NCI-H446 treated with DMSO at 0.1 percent for 48 hours (cell line): ENCODE measurements at places on chromosomes 3 and 15.

- DNase-seq, result no peak
Measured at GRCh38 chr3:106707347-106707746, 669.9 kb upstream of the CCDC54 start.

DNA sequence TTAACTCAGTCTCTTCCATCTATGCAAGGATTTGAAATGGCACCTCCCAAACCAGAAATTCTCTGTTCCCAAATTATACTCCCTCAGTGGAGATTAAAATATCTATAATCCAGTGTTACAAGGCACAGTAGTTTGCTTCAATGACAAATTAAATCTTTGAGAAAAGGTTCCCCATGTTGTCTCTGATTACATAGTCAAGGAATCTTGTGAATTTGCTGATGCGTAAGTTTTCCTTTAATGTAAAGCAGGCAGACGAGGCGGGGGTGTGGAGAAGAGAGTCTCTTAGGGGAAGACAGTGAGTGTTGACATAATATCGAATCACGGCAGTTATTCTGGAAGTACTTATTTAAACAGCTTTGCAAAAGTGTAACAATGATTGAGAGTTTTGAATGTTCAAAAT lies 236.4 kb upstream of the RARB start:
- no peak for DNase-seq

DNA sequence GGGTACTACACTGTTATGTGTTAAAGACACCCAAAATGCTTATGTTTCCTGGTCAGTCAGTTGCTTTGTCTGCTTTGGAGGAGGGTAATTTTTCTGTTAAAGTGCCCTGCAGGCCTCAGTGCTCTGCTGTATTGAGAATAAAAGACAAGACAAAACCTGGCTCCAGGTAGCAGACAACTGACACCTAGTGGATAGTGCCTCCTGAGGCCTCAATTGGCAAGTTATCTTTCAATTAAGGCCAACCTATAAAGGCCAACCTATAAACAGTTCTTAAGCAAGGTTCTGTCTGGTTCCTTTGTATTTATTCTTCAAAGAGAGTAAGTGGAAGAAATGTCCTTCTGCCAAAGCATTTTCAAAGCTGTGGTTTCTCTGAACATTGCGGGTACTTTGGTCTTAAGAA lies 773.8 kb downstream of the MECOM start:
- DNase-seq, result no peak

- no peak for DNase-seq
Measured at GRCh38 chr3:5160940-5161858, 26.3 kb upstream of the EDEM1 start.

GRCh38 chr3:64922213-64922612 lies 234.4 kb upstream of the ADAMTS9 start:
- DNase-seq, result no peak

DNA sequence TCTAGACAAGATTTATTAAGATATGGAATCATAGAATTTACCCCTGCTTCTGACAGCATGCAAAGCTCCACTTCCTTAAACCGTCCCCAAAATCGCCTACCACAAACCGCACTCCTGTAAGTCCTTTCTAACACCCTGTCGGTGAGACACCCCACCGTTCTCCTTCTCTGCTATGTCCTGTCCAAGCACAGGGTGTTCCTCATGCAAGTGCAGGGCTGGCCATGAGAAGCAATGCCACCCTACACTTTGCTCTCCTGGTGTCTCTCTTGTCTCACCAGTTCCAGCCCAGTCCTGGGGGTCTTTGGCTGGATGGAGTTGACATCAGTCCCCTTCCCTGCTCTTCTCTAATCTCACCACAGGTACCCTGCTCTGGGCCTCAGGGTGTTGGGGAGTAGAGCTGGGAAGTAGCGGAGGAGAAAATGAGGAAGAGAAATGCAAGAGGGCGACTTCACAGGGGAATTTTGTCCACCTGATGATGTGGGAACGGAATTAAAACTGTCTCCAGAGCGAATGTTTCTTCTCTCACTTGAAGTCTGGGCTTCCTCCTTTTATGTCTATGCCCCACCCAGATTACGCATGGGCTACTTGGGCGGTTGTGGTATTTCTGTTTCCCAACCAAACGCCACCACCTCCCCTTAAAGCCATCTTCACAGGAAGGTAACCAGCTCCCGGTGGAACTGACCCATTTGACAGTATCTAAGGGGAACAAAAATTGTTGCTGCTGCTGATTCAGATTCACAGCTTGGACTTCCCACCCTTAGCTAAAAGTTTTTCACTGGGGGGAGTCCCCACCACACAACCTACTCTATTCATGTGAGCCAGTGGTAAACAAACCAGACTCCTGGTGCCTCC lies 49.9 kb downstream of the CASR start:
- no peak for DNase-seq

- DNase-seq, result no peak
Measured at GRCh38 chr15:67104510-67104909, 39.1 kb downstream of the SMAD3 start.

GRCh38 chr3:146589899-146590508 lies 15.1 kb downstream of the PLSCR5 start:
- no peak for DNase-seq

- no peak for DNase-seq
Measured at GRCh38 chr3:51400166-51400565, 9.1 kb downstream of the RBM15B start.

DNA sequence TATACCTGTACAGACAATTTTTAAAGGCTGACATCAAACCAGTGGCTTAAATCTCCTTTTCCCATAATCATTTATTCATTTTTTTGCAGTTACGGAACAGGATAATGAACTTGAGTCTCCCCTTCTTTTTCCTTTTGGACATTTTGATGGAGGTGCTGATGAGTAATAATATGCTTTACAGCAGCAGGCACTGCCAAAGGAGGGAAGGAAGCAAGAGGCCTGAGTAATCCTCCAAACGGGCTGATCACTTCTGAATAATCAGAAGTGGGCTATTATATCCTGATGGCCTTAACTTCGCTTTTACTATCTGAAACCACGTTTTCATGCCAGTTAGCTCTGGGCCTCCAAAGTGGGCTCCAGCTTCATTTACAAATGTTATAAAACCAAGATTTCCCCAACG lies 527.2 kb downstream of the FOXP1 start:
- no peak for DNase-seq

DNA sequence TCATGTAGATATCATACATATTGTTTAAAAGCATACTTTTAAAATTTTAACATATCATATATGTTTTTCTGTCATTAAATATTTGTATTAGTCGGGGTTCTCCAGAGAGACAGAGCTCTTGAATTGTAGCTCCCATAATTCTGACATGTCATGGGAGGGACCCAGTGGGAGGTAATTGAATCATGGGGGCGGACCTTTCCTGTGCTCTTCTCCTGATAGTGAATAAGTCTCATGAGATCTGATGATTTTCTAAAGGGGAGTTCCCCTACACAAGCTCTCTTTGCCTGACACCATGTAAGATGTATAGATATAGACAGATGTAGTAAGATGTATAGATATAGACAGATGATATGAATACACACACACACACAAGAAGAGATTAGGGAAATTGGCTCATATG lies 161.2 kb upstream of the ABI3BP start:
- DNase-seq, result no peak

DNA sequence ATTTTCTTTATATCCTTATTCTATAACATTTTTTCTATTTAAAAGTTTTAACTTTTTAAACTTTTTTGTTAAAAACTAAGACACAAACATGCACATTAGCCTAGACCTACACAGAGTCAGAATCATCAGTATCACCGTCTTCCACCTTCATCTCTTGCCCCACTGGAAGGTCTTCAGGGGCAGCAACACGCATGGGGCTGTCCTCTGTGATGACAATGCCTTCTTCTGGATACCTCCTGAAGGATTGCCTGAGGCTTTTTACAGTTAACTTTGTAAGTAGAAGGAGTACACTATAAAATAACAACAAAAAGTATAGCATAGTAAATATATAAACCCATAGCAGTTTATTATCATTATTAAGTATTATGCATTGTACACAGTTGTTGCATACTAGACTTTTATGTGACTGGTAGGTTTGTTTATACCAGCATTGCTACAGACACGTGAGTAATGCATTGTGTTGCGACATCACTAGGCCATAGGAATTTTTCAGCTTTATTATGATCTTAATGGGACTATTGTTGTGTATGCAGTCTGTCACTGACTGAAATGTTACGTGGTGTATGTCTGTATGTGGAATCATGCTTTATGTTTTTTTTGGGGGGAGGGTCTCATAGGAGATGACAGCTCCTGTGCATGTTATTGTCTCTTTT lies 18.2 kb downstream of the ATP1B3 start:
- DNase-seq, result no peak

GRCh38 chr3:153400641-153401040 lies 238.6 kb downstream of the RAP2B start:
- DNase-seq, result no peak

DNA sequence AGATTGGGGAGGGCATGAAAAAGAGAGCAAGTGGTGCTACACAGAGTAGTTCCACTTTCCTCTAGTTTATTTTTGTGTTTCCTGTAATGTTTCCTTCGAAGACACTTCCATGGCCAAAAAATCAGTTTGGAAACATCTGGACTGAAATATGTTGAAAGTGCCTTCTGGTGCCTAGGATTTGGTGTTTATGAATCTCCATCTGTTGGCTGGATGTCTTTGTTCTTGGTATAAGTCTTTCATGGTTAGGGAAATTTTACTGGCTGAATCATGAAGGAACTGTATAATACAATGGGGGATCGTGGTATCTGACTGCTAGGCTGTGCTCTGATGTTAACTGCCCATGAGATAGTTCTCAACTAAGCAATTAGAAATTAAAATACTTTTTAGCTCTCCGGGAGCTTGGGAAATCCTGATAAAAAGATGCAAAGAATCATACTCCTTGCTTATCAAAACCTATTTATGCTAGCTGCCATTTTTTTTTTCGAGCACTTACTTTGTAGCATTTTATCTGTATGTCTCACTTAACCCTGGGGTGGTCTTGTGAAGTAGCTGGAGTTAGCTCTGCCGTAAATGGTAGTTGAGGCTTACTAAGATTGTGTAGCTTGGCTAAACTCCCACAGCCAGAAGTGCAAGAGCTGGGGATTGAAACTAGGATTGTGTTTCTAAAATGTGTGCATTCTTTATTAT lies 21.9 kb downstream of the AKAP13 start:
- no peak for DNase-seq

DNA sequence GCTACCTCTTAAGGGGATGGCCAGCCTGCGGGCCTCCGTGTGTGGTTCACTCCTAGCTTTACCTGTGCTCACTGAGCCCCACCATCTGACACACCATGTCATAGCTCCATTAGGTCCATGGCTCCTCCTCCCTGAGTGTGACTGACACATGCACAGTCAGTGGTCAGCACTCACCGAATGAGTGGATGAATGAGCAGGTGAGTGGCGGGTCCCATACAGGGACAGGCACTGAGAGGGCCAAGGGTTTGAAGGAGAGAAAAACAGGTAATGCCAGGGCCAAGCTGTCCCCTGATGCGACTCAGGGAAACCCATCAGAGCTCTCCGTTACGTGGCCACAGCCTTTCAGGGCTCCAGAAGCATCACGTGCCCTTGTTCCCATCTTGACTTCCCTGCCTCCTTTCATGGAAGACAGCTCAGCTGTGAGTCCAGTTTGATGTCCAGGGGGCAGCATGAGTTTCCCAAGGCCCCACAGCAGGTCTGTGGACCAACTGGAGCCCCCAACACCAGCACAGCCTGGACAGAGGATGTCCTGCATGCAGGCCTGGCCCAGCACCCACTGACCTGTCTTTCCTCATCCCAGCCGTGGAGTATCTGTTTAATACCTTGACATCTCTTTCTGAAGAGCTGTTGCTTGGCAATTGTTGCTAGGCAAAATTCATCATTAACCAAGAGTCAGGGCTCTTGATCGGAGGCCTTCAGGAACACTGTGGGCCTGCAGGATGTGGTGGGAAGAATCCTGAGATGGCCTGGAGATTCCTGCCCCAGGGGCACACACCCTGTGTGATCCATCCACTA lies 84.4 kb downstream of the PLXNA1 start:
- no peak for DNase-seq

DNA sequence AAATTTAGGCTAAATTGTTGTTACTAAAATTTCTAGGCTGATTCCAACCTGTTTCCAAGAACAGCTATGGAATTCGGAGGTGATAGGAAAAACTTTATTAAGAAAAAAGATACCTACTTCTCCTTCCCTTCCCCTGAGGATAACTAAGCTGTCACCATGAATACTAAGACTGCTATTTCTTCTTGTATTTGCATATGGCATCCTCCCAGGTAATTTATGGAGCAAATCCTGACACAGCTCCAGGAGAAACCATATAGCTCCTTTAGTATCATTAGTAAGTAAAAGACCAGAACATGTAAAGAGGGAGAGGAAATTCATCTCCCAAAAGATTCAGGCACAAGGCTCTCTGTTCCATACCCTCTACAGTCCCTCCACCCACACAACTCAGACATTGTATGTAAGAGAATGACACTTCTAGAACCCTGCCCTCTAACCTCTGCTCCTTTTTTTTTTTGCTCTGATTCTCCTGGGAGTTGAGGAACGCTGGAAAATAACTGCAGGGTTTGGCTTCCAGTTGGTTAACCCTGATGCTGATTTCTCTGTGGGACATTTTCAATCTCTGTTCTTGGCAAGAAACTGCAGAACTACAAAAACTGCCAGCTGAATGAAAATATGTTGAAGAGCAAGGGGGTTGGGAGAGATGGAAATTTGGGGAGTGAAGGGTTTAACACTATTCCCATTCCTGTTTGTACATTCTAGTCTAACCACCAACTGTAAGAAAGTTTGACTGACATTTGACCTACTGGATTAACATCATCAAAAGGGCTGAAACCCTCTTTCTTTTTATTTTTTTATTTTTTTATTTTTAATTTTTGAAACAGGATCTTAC lies 14.2 kb upstream of the MAGI1 start:
- DNase-seq, result no peak

GRCh38 chr15:50747523-50747922 lies 18.0 kb downstream of the SPPL2A start:
- no peak for DNase-seq

DNA sequence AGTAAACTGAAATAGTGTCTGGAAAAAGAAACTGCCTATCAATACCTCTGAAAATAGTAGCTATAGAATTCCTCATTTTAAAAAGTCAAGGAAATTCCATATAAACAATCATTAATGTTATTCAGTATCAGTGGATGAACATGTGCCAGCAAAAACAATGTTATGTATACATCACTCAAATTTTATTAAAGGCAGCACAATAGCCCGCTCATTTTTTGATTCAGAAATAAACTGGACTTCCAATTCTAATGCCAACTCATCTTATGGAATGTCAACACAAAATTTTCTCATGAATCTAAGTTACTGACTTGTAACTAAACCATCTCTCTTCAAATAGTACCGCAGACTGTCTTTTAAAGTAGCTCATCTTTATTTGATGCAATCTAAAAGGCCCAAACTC lies 19.0 kb downstream of the THBS1 start:
- DNase-seq, result no peak

- DNase-seq, result no peak
Measured at GRCh38 chr3:191217301-191217700, 18.3 kb downstream of the OSTN start.

DNA sequence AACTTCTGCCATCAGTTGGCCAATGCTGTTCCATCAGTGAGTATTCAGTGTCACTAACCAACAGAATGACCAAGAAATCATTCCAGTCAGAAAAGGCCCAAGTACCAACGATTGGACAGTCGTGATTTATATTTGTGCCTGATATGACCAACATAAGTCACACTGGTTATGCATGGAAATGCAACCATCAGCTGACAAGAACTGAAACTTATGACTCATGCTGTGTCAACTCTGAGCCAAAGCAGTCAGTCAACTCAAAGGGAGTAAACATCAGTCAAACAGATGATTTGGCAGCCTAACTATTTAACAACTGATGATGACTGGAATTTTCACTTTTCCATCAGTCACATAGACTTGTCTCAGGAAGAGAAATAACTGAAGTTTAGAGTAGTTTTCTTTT lies 142.4 kb downstream of the ANXA2 start:
- peak; percentile 17 for DNase-seq
